Stimulated activated CD4-positive, alpha-beta T cell treated with anti-CD3 and anti-CD28 coated beads, Interleukin-1b, Interleukin-23, amount 100 ng/mL, for 48 hours (primary cell): ENCODE measurements at places on chromosomes 7 and 10.

DNA sequence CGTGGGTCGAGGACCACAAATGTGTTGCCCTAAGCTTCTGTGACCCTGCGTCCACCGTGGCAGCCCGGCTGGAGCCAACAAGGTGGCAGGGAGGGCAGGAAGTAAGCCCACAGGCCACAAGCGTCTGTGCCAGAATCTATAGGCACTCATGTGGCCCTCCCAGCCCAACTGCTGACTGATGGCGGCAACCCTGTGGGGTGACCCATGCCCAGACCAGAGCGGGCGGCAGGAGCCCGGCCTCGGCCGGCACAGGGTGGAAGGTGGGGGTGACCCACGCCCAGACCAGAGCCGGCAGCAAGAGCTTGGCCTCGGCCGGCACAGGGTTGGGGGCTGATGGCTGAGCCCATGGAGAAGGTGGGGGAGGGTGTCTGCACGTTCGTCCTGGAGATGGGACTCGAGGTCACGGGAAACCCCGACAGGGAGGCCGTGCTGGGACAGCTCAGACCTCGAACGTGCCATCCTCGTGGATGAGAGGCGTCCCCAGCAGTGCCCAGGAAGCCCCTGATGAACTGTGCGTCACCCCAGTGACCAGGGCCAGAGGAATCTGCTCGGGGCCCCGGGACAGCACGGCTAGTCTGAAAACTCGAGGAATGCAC, 181.0 kb downstream of the ELFN1 start:
- DNase-seq: no peak

- DNase-seq: peak; percentile 61
Measured at GRCh38 chr7:26199301-26200037, 1.1 kb downstream of the HNRNPA2B1 start.

DNA sequence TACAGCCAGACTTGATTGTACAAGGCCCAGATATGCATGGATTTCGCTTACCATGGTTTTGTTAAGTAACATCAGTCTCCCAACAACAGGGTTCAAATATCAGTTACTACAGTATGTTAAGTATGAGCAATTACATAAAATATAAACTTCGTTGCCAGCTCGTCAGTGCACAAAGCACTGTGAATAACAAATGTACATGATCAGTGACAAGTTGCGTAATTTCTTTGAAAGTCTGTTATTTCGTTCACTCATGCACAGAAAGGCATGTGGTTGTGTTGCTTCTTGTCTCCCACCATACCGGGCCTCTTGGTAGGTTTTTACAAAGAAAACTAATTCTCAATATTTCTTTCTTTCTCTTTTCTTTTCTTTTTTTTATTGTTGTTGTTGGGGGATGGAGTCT, 12.5 kb upstream of the ZNF487 start:
- no peak for DNase-seq

DNA sequence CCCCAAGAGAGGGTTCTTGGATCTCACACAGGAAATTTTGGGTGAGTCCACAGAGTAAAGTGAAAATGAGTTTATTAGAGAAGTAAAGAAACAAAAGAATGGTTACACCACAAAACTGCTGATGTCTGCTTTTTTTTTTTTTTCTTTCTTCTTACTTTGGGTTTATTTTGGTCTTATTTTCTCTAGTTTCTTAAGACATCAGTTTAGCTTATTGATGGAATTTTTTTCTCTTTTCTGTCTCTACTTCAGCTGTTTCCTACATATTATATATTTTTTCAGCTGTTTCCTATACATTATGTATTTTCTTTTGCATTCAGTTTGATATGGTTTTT, 166.4 kb downstream of the CCSER2 start:
- no peak for DNase-seq

- DNase-seq: no peak
Measured at GRCh38 chr10:126851414-126852108, 53.7 kb upstream of the DOCK1 start.
